Activated CD4-positive, alpha-beta T cell treated with anti-CD3 and anti-CD28 coated beads, Interleukin-2, amount 50 U/mL, for 4 hours (primary cell): ENCODE measurements at places on chromosomes 7 and 10.

- no peak for DNase-seq
Observed at GRCh38 chr10:126013489-126014281, 117.3 kb downstream of the FANK1 start.

DNA sequence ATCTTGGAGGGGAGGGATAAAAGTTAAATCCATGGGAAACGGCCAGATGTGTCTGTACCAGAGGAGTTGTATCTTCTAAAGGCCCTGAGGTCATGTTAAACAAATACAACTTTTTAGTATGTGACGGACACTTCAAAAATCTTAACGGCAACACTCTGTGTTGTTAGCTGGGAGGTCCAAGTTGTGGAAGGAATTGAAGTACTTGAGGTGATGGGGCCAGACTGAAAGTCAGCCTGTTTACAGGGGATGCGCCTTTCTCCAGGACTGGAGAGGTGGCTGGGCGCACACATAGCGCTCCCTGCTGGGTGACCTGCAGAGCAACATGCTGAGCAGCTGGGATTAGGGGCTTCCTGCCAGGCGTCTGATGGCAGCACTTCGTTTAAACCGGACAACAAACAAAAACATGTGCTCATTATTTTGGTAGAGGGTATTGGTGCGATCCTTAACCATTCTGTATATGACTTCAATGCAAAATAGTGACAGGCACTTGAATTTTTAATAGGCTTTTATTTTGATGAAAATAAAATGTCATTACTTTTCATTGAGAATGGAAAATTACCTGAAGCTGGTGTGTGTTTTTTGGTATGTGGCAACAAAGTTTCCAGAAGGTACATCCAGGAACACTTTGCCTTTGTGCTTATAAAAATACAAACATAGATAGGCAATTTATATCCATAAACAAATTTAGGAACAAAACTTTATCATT is 198.2 kb downstream of the MLLT10 start:
- DNase-seq: no peak

DNA sequence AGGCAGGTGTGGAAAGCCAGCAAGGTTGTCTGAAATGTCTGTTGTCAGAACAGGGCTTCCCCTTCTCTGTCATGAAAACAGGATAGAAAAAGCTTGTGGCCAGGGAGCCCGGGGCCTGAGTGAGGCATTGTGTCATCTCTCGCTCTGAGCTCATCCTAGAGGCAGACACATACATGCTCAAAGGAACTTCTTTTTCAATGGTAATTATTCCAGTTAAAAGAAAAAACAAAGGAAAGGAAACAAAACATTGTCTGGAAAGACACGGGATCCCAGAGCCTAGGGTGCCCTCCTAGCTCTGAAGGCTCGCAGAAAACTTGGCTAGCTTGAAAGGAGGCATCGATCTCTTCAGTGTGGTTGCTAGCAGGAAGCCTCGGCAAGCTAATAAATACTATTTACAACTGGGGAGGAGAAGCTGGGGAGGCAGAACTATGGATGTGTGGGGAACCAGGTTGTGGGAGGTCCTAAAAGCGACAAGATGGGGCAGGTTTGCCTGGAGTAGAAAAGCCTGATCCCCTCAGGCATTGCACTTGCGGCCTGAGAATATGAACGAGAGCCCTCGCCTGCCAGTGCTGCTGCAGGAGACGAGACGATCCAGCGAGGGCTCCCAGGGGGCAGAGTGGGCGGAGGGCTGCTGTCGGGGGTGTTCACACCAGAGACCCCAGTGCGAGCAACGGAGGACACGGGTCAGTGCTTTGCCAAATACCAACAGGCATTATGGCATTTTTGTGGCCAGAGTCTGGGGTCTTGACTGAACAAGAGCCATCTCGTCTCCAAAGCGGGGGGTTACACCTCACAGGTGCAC is 32.8 kb upstream of the DGKI start:
- no peak for DNase-seq

DNA sequence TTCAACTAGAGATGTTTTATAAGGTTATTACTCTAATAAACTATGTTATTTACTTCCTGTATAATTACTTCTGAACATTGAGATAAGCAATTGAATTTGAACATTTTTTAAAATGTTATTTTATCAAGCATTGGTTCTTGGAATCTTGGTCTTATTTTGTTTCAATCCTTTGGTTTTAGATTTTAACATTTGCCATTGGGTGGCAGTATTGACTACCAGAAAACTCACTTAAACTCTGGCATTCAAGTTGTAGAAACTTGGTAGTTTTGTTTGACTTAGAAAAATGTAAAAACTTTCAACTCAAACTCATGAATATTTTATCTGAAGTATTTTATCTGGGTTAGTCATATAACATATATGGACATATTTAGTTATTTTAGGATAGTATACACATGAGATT is 48.1 kb downstream of the ATRNL1 start:
- no peak for DNase-seq

GRCh38 chr7:50305583-50306493 is 1.3 kb downstream of the IKZF1 start:
- no peak for DNase-seq

- DNase-seq: no peak
Observed at GRCh38 chr7:98687111-98687751, 70.1 kb downstream of the NPTX2 start.

GRCh38 chr10:128744092-128744491 is 617.9 kb upstream of the MKI67 start:
- no peak for DNase-seq

- DNase-seq: no peak
Observed at GRCh38 chr7:133275008-133275407, 22.1 kb downstream of the EXOC4 start.

DNA sequence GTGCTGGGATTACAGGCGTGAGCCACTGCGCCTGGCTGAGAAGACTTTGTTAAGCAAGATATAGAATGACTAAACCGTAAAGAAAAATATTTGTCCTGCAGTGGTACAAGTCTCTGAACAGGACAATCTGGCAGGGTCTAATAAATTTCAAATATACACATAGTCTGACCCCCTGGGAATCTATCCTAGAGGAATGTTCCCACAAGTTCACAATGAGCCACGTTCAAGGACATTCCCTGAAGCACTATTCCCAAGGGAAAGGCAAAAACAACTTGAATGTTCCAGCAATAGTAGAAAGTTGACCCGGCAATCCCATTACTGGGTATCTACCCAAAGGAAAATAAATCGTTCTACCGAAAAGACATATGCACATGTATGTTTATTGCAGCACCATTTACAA is 82.0 kb downstream of the HIP1 start:
- DNase-seq: no peak

GRCh38 chr10:65769828-65770227 is 1156.0 kb upstream of the LRRTM3 start:
- DNase-seq: no peak

- DNase-seq: no peak
Observed at GRCh38 chr10:42850931-42851330, 68.3 kb downstream of the BMS1 start.

DNA sequence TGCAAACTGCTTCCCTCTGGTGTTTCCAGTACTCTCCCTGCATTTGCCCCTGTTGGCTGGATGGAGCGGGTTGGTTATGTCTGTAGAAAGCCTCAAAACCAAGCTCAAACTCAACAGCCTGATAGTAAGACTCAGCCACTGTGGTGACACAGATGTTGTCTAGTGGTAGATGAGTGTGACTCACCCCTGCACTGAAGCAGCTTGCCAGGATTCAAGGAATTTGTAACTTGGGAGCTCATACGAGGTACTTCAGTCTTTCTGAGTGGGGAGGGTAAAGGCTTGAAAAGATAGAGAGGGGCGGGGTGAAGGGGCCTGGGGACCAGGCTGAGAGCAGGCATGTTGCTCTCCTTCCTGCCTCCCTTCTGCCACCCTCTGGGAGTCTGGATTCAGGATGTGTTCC is 22.9 kb upstream of the AQP1 start:
- DNase-seq: no peak

DNA sequence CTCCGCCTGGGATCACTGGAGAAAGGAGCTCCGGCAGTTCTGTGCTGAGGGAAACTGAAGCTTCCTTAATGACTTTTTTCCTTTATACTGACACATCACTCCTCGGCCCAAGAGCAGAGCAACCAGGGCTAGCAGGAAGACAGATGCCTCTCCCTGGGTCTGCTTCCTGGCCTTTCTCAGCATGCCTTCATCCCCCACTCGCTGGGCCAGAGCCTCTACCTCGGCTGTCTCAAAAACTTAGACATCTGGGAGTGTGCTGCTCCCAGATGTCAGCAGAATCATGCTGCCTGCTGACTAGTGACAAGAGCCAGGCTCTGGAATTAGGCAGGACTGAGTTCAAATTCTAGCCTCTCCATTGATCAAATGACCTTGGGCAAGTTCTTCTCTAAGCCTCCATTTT is 24.4 kb upstream of the LRRC4 start:
- no peak for DNase-seq

- no peak for DNase-seq
Observed at GRCh38 chr7:43362652-43363034, 220.3 kb upstream of the STK17A start.

DNA sequence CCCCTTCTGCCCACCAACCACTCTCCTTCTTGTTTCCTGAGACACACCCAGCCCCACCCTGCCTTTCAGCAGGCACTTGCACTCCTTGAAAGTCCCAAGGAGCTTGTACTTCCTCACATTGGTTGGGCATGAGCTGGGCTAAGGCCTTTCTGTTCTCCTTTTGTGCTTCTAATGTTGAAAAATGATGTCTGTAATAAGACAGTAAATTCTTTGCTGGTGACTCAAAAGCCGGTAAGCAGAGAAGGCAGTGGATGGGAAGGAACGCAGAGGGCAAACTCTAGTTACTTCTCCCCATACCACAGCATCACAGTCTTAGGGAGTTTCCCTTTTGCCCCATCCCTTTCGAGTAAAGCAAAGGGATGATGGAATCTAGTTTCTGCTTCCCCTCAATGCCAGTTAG is 185.6 kb downstream of the PLXNA4 start:
- no peak for DNase-seq

- DNase-seq: no peak
Observed at GRCh38 chr10:79316671-79317431, 30.4 kb upstream of the PPIF start.
